Activated CD4-positive, alpha-beta T cell treated with anti-CD3 and anti-CD28 coated beads, Interleukin-2, Interleukin-6, amounts not matched to agents 100 ng/mL and 50 ng/mL, durations not matched to agents 16 hours and 8 hours (primary cell): ENCODE measurements at places on chromosomes 1 and 21.

DNA sequence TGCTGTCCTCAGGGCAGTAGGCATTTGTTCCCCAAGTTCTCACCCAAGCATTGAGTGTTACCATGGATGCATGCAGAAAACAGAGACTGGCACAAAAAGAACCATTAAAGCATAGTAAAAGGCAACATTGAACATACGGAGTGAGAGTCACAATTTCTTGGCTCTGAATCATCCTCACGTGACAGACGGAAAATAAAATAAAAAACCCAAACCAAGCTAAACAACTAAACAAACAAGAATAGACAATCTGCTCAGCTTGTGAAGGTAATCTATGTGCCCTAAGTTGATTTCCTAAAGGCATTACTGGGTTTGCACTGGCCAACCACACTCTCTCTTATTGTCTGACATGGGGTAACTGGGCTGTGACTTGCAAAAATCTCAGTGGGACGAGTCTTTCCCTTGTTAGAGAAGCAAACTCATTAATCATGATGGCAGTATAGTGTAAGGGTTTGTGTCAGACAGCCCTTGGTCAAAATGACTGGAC is 306.0 kb downstream of the ASTN1 start:
- DNase-seq: no peak

GRCh38 chr1:77636864-77637263 is 45.6 kb downstream of the ZZZ3 start:
- no peak for DNase-seq

DNA sequence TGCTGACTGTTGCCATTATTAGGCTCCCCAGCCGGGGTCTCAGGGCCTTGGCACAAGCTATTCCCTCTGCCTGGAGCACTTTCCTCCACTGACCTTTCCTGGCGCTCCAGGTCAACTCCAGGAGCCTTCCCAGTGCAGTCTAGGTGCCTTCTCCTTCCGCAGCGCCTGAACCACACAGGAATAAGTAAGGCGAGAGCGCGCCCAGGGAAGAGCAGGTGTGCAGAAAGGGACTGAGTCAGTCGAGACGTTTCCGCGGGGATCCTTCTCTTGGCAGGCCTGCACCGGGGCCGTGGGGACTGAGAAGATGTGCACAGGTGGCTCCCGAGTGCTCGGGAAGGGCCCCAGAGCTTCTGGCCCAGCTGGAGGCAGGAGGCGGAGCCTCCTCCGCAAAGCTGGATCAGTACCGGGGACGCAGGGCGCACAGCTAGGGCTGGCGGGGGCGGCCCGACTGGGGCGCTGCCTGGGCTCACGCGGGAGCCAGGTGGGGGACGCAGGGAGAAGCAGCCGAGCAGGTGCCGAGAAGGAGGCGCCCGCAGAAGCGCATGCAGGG is 765 bp upstream of the BMP8A start:
- no peak for DNase-seq

DNA sequence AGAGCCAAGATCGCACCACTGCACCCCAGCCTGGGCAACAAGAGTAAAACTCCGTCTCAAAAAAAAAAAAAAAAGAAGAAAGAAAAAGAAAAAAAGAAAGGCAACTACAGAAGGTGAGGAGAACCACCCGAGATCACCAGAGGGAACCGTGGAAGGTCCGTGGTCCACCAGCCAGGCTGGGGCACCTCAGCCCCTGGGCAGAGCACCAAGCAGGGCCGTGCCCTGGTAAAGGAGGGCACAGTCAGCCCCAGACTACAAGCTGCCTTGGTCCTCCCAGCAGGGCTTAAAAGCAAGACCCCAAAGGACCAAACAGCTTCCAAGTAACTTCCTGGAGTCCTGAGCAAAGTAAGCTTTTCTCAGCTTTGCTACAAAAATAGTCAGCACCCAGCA is 8.8 kb upstream of the SAMD11 start:
- no peak for DNase-seq

GRCh38 chr1:172321451-172321850 is 99.0 kb upstream of the C1orf105 start:
- no peak for DNase-seq

DNA sequence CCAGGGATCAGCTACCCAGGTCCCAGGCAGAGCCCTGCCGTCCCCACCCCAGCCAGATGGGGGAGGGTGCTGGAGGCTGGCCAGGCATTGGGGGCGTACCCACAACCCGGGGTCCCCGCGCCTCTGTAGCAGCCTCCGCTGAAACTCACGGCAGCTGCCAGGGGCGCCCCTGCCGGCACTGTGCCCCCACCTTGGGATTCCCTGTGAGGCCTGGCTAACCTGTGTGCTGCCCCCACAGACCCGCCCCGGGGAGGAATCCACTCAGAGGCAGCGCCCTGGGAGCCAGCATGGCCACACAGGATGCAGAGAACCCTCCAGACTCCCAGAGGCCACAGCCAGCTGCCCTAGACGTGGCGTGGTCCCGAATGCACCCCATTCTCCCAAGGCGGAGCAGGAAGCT is 3.8 kb downstream of the DVL1 start:
- no peak for DNase-seq

- no peak for DNase-seq
Measured at GRCh38 chr1:59266180-59266926, 30.5 kb upstream of the FGGY start.

GRCh38 chr1:10511494-10511885 is 36.7 kb downstream of the PEX14 start:
- DNase-seq: no peak

DNA sequence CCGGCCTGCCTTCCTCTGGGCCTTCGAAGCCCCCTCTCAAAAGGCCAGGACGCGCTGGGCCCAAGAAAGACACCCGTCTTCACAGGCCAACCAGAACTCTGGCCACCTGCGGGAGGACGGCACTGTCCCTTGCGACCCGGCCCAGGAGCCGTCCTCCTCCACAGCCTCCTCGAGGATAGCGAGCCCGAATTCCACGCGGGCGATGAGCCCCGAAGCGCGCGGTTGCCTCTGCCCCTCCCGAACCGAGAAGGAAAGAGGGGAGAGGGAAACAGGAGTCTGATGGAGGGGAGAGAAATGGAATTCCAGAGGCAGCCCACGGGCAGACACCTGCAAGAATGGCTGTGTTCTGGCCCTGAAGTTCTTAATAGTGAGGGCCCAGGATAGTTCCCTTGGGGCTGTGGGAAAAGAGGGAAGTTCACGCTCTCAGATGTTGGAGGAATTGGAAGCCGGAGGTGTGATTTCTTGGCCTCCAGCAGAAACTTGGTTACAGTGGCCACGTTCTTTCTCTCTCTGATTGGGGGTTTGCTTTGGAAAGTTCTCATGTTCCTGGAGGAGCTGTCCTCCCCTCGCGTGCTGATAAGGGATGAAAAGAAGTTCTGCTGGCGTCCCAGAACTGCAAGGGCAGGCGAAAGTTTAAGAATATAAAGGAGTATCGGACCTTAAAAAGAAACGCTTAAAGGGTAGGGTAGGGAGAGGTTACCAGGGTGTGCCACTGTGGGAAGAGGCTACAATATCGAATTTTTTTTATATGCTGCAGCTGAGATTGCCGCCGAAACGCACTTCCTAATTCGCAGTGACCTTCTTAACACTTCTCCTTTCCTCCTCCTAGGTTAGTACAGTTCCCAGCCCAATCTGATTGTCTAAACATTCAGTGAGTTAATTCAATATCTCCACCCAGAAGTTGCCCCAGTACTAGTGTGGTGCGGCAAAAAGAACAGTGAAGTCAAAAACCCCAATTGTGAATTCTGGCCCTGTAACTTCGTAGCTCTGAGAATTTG is 5.8 kb upstream of the SLC44A5 start:
- DNase-seq: no peak

GRCh38 chr1:19793360-19794046 is 6.2 kb downstream of the TMCO4 start:
- DNase-seq: no peak

DNA sequence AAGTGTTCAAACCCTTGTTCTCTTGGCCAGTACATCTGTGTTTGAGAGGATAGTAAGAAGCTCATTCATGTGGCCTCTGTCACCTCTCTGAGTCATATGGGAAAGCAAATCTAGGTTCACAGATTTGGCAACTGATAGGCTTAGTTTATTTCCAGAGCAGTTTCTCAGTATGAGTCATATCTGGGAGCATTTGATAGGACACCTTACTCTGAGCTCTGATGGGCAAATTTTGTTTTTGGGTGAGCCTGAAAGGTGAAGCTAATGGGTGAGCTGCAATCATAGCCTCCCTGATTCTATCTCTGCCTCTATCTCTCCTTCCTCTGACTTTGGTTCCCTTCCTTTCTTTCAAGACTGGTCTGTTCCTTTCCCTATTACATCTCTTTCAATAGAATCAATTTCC is 134.4 kb downstream of the S1PR1 start:
- DNase-seq: peak; percentile 86

DNA sequence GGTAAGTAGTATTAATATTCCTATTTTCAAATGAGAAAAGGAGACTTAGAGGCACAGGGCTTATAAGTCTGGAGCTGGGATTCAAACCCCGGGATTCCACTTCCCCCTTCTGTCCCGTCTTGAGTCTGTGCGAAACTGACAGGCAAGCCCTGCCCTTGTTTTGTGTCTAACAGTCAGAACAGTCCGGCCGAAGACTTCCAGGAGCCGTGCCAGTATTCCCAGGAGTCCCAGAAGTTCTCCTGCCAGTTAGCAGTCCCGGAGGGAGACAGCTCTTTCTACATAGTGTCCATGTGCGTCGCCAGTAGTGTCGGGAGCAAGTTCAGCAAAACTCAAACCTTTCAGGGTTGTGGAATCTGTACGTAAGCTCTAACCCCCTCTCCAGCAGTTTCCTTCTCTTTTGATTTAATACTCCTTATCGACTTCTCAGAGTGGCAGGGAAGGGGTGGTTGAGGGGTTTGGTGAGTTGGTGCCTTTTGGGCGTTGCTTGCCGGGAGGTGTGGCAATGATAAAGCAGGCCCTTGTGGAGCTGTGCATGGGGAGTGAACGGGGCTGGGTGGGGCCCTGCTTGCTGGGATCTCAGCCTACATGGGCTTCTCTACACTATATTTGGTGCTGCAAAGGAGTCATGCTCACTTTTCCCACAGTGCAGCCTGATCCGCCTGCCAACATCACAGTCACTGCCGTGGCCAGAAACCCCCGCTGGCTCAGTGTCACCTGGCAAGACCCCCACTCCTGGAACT is 29.4 kb downstream of the IL6R start:
- no peak for DNase-seq
